ENCODE measurements at places on chromosomes 2 and 18. TPM values are rescaled to one million over a fixed set of nuclear protein-coding genes. Genes with fewer than 3 reads are reported as not detected.

TDRD15 gene
- 1.7 TPM for total RNA-seq

BABAM2 gene
- 58.8 TPM for total RNA-seq

NPAS2 gene
- 49.4 TPM for total RNA-seq

LNPK gene
- total RNA-seq = 12.8 TPM

PROM2 gene
- 0.11 TPM for total RNA-seq

CFC1 gene
- not detected for total RNA-seq

SOCS6 gene
- total RNA-seq = 18.7 TPM

AKAIN1 gene
- total RNA-seq = not detected

C2orf81 gene
- total RNA-seq = 1.0 TPM

ADD2 gene
- total RNA-seq = 1.1 TPM

CCBE1 gene
- 0.44 TPM for total RNA-seq

CLHC1 gene
- 9.5 TPM for total RNA-seq

CNDP1 gene
- not detected for total RNA-seq

CFAP65 gene
- not detected for total RNA-seq

CD226 gene
- total RNA-seq = 1.3 TPM

EIF4E2 gene
- 23.4 TPM for total RNA-seq

CCDC102B gene
- 5.9 TPM for total RNA-seq

XIRP2 gene
- 43.7 TPM for total RNA-seq

LCT gene
- not detected for total RNA-seq

CACNB4 gene
- 0.37 TPM for total RNA-seq

LHCGR gene
- total RNA-seq = not detected
